ENCODE measurements at places on chromosomes 12 and 14.

- DNase-seq, result no peak
Measured at GRCh38 chr12:118822512-118822911, 158.8 kb upstream of the SRRM4 start.

DNA sequence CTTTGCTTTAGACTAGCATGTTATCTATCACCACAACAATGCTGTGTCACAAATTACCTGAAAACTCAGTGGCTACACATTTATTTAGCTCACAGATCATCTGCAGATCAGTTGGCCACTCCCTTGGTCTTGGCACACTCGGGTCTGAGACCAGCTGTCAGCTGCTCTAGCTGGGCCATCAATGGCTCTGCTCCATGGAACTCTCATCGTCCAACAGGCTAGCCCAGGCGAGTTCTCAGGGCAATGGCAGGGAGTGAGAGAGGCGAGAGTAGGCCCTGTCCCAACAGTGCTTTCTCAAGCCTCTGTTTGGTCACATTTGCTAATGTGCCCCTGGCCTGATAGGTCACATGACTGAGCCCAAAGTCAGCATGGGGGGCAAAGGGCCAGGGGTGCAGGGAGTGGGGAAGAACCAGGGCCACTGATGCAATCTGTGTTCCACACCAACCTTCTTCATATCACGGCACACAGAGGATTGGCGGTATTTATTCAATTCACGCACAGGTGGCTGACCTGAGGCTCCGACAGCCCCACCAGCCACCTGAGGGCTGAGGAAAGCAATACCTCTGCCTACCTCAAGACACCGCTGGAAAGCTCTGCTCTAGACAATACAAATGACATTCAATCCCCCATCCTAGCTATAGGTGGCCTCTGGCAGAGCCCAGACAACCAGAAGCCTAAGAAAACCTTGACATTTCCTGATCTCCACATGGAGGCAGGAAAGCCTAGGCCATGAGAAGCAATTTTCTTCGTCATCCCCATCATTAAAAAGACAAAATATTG, 82.5 kb downstream of the NT5DC3 start:
- no peak for DNase-seq

- DNase-seq, result peak; percentile 73
Measured at GRCh38 chr12:55729819-55730818, 1.3 kb upstream of the CD63 start.

DNA sequence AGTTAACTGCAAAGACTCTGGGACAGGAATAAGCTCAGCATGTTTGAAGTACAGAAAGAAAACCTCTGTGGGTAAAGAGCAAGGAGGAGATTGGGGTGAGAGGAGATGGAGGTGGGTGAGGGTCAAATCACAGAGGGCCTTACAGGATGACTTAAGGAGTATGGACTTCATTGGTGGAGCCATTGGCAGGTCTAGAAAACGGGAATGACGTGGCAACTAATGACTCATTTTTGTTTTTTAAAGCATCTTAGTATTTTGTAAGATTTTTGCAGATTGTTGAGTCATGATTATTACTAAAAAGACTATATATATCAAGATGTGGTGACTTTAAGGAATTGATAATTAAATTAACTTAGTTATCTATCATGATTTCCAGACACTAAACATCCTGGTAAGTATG, 18.5 kb downstream of the UTP20 start:
- DNase-seq, result no peak

DNA sequence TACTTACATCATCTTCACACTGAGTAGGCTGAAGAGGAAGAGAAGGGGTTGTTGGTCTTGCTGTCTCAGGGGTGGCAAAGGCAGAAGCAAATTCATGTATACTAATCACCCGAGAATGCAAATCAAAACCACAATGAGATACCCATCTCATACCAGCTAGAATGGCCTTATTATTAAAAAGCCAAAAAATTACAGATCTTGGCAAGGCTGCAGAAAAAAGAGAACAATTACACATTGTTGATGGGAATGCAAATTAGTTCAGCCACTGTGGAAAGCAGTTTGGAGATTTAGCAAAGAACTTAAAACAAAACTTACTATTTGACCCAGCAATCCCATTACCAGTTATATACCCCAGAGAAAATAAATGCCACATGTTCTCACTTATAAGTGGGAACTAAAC, 154.9 kb downstream of the SEC23A start:
- no peak for DNase-seq

GRCh38 chr12:29008786-29009185, 140.3 kb upstream of the FAR2 start:
- DNase-seq, result no peak

All from lower lobe of right lung (tissue), 2 donors.